ENCODE measurements at places on chromosomes 12 and 14. TPM values are rescaled to one million over a fixed set of nuclear protein-coding genes. Genes with fewer than 3 reads are reported as not detected.

HPD gene
- total RNA-seq, result 1.4 TPM

IL26 gene
- not detected for total RNA-seq

BBOF1 gene
- total RNA-seq, result 2.4 TPM

KLRC4 gene
- not detected for total RNA-seq

AQP6 gene
- not detected for total RNA-seq

LAG3 gene
- 1.4 TPM for total RNA-seq

MANSC4 gene
- not detected for total RNA-seq

HOXC5 gene
- total RNA-seq, result 0.49 TPM

NID2 gene
- 2.0 TPM for total RNA-seq

ANKS1B gene
- total RNA-seq, result 8.7 TPM

NELL2 gene
- total RNA-seq, result 9.8 TPM

HVCN1 gene
- 1.3 TPM for total RNA-seq

FAM181A gene
- total RNA-seq, result not detected

PKP2 gene
- 6.4 TPM for total RNA-seq

NKX2-1 gene
- total RNA-seq, result not detected

REP15 gene
- 2.1 TPM for total RNA-seq

VPS33A gene
- total RNA-seq, result 13.8 TPM

INHBC gene
- not detected for total RNA-seq
